ENCODE measurements at places on chromosomes 1 and 21.

- DNase-seq = no peak
Observed at GRCh38 chr1:111745675-111746613, 6.7 kb upstream of the INKA2 start.

- DNase-seq = peak; percentile 90
Observed at GRCh38 chr1:19437891-19438294, 47.4 kb downstream of the CAPZB start.

DNA sequence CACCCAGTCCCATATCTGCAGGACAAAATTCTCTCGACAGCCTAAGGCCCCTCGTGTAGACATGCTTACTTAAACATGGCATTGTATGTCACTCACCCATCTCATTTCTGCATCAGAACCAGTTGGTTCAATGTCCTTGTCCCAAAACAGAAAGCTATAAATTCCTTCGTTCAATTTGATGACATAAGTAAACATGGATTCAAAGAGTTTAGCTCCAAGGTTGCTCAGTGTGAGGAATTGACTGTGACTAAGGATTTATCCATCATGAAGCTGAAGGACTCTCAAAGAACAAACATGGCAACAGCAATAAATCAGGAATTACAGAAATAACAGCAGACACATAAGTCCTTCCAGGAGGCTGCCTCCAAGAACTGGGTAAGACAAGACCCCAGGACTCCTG, 237.2 kb downstream of the TOMM20 start:
- no peak for DNase-seq

DNA sequence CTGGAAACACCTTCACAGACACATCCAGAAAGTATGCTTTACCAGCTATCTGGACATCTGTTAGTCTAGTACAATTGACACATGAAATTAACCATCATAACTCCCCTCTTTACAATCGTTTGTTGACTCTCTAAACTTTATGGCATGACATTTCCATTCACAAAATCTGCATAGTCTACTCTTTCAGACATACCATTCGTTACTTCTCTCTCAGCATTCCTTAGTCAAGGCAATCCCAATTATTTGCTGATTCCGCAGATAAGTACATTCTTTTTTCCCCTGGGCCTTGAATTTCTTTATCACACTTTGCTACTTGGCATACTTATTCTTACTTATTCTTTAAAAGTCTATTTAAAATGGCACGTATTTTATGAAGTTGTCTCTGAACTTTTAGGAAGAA, 15.1 kb upstream of the CRB1 start:
- no peak for DNase-seq

- no peak for DNase-seq
Observed at GRCh38 chr1:21478356-21478755, 30.9 kb upstream of the ALPL start.

- no peak for DNase-seq
Observed at GRCh38 chr1:51303751-51304251, 26.6 kb downstream of the TTC39A start.

DNA sequence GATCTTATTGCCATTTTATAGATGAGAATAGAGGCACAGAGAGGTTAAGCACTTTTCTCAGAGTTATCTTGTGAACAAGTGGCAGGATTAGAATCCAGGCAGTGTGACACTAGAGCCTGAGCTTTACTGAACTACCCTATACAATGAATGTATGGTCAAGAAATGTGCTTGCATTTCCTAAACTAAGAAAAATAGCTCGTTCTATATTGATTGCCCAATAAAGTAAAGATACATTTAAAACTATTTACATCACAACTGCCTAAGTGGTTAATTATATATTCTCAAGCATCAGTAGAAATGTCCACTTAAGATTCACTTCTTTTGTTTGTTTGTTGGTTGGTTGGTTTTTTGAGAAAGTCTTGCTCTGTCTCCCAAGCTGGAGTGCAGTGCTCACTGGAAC, 91.6 kb downstream of the ZFYVE9 start:
- DNase-seq = no peak

Measured in ovary (tissue), 10 donors.